NCI-H526 (cell line): ENCODE measurements at places on chromosomes 3 and 15.

DNA sequence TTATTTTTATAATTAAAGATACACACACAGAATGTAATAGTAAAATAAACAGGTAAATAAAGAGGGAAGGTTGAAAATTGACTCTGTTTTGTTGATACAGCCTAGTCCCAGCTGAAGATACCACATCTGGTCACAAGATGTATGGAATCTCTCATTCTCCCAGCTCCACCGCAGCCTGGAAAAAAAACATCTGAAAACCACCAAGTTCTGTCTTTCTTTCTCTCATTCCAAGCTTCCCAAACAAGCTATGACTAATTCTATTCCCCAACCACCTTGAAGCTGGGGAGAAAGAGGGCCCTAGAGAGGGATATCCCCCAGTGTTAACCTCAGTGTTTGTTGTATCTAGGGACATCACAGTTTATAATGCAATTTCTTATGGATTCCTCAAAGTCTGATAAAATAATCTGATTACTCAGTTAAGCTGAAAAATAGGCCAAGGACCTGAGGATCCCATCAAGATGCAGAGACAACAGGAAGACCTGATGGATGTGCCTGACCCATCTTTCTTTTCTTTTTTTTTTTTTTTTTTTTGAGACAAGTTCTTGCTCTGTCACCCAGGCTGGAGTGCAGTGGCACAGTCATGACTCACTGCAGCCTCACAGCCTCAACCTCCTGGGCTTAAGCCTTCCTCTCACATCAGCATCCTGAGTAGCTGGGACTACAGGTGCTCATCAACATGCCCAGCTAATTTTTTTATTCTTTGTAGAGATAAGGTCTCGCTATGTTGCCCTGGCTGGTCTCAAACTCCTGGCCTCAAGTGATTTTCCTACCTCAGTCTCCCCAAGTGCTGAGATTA lies 38.1 kb downstream of the SRGAP3 start:
- no peak for DNase-seq

DNA sequence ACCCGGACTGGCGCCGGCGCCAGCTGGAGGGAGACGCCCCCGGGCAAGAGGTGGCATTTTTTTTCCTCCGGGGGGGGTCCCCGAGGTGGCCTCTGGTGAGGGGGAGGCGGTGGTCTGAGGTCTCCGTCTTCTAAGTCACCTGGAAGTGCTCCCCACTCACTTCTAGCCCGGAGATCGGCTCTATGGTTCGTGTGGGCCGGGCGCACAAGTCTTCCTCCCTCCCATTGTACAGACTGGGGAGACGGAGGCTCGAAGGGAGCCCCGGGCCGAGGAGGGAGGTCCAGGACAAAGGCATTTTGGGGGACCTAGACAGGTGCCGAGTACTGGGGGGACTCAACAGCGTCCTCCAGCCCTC lies 4.4 kb downstream of the GATA2 start:
- DNase-seq, result peak; percentile 88

DNA sequence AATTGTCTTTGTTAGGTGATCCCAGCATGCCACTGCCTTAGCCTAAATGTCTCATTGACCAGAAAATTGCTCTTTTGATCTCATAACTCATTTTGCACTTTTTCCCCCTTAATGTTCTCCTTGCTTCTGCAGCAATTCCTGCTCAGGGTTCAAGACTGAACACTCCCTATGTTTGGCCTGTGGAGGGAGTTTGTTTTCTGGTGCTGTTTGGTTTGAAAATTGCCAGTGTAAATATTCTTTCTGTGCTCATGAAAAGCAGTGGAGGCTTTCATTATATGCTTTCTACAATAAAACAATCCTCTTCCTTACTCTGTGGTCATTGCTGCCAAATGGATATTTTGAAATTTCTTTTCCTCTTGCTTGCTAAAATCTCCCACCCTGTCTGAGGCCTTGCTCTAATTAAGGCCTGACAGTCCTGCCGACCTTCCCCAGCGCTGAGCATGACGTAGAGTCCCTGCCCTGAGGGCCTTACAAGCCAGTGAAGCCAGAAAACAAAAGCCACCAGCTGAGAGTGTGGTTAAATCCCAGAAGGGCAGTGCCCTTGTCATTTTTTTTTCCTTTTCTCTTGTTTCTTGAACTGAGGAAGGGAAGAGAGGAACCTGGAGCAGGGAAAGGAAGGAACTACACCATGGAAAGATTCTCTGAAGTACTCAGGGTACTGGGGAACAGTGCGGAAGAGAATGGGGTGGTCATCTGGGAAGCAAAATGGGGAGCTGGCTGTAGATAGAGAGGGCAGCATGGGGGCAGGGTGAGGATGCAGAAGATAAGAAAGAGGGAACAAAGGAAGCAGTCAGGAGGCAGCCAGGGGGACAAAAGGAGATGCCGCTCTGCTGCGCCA lies 24.8 kb downstream of the ZBTB38 start:
- peak; percentile 39 for DNase-seq

GRCh38 chr3:188899881-188900280 lies 271.9 kb upstream of the TPRG1 start:
- DNase-seq, result no peak

GRCh38 chr3:25610779-25611178 lies 53.9 kb downstream of the TOP2B start:
- no peak for DNase-seq

DNA sequence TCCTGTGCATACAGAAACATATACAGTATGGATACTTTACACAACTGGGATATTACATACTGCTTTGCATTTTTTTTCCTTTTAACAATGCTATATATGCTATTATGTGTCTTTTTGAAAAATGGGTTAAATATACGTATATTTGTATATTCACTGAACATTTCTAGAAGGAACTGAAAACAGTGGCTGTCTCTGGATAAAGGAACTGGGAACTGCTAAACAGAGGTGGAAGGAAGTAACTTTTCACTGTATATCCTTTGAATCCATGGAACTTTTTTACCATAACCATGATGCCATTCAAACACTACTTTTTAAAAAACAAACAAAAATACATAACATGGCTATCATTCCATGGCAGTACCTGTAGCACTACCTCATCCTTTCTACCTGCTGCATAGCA lies 1.8 kb downstream of the MTFMT start:
- no peak for DNase-seq

DNA sequence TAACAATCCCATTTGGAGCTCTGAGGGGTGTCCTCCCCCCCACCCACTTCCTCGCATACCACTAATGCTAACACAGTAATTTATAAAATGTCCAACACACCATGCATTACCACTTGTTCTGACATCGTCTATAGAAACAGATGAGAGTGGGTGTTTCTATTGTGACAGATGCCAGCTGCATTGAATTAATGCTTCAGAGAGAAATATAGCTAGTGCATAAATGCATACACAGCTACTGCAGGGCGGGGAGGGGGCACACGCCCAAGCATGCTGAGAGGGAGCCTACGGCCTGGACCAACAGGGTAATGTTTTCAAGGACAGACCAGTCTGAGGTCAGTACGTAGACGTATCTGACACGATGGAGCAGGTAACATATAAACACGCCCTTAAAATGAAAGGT lies 106.0 kb upstream of the FEZF2 start:
- DNase-seq, result no peak

DNA sequence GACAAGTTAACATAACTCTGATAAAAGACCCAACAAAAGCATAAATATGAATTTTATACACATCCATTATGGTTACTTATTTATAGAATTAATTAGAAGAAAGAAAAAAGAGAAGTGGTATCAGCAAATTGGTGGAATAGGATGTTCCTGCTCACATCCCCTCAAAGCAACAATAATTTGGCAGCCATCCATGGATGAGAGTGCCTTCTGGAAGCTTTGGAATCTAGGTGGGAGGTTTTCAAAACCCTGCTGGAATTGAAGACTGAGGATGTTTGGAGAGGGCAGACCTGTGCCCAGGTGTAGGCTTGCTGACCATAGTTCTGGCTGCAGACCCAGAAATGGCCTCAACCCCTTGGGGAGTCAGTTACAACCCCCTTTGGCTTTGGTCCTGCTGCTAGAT lies 91.2 kb downstream of the EDEM1 start:
- DNase-seq, result no peak

DNA sequence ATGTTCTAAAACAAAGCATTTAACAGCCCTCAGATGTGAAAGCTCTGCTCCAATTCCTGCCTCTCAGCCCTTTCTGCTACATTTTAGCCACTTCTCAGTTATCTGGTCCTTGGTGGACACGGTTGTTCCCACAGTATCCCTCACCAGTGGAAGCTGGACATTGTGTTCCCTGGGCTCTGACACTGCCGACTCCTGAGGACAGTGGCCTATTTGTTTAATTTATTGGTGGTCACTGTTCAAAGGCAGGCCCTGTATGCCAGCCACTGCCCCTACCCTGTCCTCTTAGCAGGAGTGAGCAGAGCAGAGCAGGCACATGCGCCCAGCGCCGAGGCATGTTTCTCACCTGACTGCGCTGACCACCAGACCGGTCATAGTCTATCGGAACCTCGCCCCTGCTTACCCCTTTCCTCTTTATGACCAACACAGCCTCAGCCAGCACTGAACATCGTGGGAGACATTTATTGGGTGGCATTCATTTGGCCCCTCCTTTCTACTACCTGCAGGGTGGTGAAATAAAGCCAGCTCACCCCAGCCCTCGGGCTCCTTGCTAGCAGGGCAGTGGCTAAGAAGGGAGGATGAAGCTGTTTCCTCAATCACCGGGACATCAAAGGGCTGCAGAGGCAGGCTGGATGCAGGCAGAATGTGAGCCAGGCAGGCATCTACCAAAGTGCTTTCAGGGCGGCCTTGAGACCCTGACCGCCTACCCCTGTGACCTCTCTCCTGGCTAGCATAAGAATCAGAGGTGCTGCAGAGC lies 54.3 kb upstream of the HACD2 start:
- DNase-seq, result no peak

- DNase-seq, result peak; percentile 73
Measured at GRCh38 chr15:73972984-73973682, 19.0 kb downstream of the STOML1 start.

GRCh38 chr3:126105691-126106187 lies 21.8 kb upstream of the SLC41A3 start:
- DNase-seq, result no peak

DNA sequence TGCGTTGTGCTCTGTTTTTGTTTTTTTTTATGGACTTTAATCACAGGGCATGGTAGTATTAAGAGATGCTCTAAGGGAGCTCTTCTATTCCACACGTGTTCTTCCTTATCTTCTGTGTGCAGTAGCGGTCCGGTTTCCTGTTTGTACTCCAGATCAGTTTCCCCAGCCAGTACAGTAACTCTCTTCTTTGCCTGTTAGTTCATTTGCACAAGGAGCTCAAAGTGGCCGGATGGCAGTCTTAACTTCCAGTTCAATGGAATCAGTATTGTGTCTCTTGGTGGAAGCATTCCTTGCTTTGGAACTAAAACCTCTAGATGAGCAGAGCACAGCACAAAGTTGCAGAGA lies 122.0 kb downstream of the KLF13 start:
- DNase-seq, result no peak

DNA sequence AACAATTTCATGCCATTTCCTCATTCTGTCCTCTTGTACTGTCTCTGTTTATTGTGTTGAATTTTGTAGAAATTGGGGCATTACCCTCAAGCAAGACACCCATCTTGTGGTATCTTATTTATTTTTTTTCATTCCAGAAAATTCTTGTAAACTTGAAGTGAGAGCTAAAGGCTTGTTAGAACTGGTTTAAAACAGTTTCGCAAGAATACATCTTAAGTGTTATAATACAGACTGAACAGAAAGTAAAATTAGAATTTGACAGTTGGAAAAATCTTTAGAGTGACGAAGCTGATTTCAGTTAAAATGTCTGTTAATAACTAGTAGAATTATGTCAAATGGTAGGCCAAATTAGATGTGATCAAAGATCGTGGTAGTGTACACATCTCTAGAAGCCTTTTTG lies 26.9 kb downstream of the RNF13 start:
- DNase-seq, result no peak

DNA sequence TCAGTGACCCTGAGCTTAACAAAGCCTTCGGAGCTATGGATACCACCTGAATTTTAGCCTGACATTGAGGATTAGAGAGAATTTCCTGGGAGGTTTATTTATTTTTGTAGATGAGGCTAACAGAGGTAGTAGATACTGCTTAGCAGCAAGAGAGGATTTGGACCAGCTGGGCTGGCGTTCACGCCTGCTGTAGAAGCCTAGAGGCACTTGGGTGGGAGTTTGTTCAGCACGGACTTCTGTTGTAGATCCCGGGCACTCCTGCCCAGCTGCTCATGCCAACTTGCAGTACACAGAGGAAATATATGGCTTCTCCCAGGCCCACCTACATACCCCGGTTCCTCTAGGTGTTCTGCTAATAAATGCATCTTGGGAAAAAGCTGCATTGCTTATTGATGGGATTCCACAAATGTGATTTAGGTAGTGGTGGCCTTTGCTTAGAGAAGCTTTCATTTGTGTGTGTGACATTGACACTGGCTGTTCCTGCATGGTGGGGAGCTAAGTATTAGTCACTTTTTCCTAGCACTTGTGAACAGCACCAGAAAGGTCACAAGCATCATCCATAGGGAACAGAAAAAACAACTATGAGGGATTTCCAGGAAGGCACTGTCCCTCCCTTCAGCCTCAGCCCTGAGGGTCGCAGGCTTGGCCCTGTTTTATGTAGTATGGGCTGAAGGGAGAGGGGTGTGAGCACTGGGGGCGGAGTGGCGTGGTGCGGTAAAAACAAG lies 324.8 kb upstream of the LRRFIP2 start:
- no peak for DNase-seq

DNA sequence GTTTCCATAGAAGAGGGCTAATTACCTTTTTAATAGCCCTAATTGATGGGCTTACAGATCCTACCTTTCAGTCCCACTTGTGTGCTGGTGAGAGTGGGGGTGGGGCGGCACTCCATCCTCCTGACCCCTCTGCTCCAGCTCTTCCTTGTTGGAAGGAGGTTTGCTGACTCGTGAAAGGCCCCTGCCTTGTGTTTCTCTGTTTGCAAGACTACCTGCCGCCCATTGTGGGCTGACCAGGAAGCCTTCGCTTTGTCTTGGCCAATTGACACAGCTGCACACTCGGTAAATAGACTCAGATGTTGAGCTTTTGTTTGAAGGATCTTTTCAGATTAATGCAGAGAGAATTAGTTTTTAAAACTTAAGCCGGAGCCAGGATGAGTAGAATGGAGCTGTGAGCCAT lies 197.3 kb upstream of the HES1 start:
- DNase-seq, result no peak

- DNase-seq, result no peak
Measured at GRCh38 chr3:122410639-122411038, 5.2 kb downstream of the WDR5B start.

DNA sequence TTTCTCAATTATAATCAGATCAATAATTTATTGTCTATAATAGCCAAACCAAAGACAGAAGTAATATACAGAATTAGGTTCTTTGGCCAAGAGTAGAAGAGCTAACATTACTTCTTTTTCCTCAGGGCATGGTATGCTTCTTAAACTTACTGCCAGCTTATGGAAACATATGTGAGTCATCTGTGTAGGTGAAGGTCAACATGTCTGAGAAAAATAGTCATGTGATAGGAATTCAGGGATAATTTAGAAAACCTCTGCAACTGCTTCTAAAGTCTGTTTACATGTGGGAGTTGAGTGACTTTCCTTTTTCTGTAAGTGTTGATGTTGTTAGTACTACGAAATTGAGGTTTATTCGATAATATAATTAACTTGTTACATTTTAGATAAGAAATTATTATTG lies 19.2 kb upstream of the MAP6D1 start:
- DNase-seq, result no peak
